CD14-positive monocyte (primary cell): ENCODE measurements at places on chromosomes 7 and 10. TPM values are rescaled to one million over a fixed set of nuclear protein-coding genes. Genes with fewer than 3 reads are reported as not detected.

Gene DNAJB9
- 20.7 TPM for polyA plus RNA-seq

Gene SMKR1
- not detected for polyA plus RNA-seq

DNA sequence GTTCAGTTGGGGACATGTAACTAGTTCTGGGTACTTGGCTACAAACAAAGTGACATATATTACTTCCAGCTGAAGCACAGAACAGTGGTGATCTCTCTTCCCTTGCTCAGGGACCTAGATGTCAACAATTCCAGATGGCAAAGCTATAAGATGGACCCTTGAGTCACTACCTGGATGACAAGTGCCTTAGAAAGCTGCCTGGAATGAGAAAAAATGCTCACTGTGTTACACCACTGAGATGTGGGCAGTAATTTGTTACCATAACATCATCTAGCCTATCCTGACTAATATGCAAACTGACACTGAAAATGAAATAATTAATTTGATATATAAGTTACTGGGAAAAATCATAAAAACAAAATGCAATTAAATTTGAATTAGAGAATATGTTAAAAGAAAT, 16.4 kb upstream of the CTTNBP2 start:
- H3K27me3 ChIP-seq: no peaks in the 10 kb centered on the region
- no peak overlapping the region for H3K4me3 ChIP-seq
- H3K36me3 ChIP-seq: no peaks in the 10 kb centered on the region
- no peak overlapping the region for H3K27ac ChIP-seq

- H3K36me3 ChIP-seq: no peaks in the 10 kb centered on the region
- no peak for DNase-seq
- H3K27me3 ChIP-seq: peaks cover 87% of the 10 kb centered on the region
- peaks cover 11% of the 10 kb centered on the region for H3K4me1 ChIP-seq
- peak overlapping the region; percentile 51 for H3K4me3 ChIP-seq
These were observed 1.2 kb downstream of the EN2 start for GRCh38 chr7:155458878-155459699.

DNA sequence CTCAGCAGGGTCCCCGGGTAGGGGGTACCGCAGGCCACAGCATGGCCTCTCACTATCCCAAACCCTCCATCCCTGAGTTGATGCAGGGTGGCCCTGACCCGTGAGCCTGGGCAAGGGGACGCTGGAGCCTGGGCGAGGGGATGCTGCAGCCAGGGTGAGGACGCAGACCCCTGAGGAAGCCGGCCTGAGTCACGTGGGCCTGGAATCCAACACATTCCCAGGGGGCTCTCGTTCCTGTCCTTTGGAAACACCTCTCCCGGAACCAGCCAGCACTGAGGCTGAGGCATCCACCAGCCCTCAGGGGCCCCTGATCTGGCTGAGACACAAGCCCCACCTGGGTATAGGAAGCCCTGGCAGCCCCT, 61.5 kb upstream of the NKX6-2 start:
- no peaks in the 10 kb centered on the region for H3K27me3 ChIP-seq
- DNase-seq: no peak
- no peaks in the 10 kb centered on the region for H3K36me3 ChIP-seq
- no peaks in the 10 kb centered on the region for H3K4me1 ChIP-seq
- no peak overlapping the region for H3K4me3 ChIP-seq
- H3K27ac ChIP-seq: no peak overlapping the region

- H3K4me3 ChIP-seq: no peak overlapping the region
- DNase-seq: no peak
- H3K27me3 ChIP-seq: no peaks in the 10 kb centered on the region
- H3K36me3 ChIP-seq: no peaks in the 10 kb centered on the region
- no peaks in the 10 kb centered on the region for H3K4me1 ChIP-seq
These were observed 8.8 kb downstream of the DDC start for GRCh38 chr7:50556247-50556991.

DNA sequence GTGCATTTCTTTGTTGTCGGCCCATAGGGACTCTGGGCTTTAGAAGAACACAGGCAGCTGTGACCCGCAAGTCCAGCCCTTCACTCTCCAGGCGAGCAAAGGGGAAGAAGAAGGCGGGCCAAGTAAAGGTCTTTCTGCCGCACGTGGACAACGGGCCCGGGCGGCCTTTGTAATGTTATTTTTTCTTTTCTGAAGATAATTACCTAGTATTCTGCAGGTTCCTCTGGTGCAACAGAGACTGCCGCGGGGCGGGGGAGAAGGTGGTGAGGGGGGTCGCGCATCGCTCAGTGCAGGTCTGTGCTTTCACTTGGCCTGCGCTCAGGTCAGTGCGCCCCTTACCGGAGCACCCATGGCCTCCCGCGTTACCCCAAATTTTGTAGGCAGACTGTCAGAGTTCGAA, 7.1 kb upstream of the TBX20 start:
- no peaks in the 10 kb centered on the region for H3K36me3 ChIP-seq
- H3K27ac ChIP-seq: no peak overlapping the region
- H3K27me3 ChIP-seq: peaks cover 84% of the 10 kb centered on the region
- no peak for DNase-seq
- H3K4me1 ChIP-seq: no peaks in the 10 kb centered on the region
